ENCODE measurements at places on chromosomes 4 and X. TPM values are rescaled to one million over a fixed set of nuclear protein-coding genes. Genes with fewer than 3 reads are reported as not detected.

GRCh38 chr4:102531462-102531861 is 30.3 kb downstream of the NFKB1 start:
- no peak overlapping the region for H3K4me3 ChIP-seq
- H3K4me1 ChIP-seq: peaks cover 14% of the 10 kb centered on the region
- DNase-seq: no peak

DNA sequence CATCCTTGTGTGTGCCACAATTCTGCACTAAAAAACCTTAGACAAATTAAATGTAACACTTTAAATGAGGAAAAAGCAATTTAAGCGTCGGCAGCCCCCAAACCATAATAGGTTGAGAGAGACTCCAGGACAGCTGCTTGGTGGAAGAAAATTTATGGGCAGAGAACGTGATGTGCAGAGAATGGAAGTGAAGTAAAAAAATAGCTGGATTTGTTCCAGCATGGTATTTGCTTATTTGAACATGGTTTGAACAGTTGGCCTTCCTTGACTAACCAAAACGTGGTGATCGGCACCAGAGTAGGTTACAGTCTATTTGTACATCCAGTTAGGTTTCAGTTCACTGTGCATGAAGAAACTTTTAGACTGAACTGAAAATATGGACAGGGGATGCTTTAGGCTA is 343.0 kb upstream of the CPEB2 start:
- no peaks in the 10 kb centered on the region for H3K4me1 ChIP-seq
- H3K27ac ChIP-seq: no peak overlapping the region
- H3K4me3 ChIP-seq: no peak overlapping the region
- no peak for DNase-seq

Gene RAB41
- total RNA-seq: not detected

Gene AFF2
- 0.22 TPM for total RNA-seq

GRCh38 chrX:153727123-153727931 is 2.7 kb downstream of the ABCD1 start:
- peaks cover 14% of the 10 kb centered on the region for H3K36me3 ChIP-seq
- H3K27ac ChIP-seq: peak overlapping the region; percentile 85
- H3K4me1 ChIP-seq: peaks cover 38% of the 10 kb centered on the region
- peak overlapping the region; percentile 64 for H3K4me3 ChIP-seq
- peak; percentile 87 for DNase-seq

DNA sequence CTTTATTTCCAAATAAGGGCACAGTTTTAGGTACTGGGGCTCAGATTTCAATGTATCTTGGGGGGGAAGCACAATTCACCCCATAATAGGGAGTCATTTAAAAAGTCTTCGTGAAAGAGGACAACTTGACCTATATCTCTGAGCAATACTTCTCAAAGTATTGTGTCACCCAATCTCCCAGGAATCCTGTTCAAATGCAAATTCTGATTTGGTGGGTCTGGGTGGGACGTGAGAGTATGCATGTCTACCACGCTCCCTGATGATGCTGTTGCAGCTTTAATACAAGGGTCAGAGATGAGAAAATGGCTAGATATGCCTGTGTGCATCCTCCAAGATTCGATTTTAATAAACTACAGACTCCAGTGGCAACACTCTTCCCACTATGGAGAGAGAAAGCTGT is 514.8 kb downstream of the BCOR start:
- no peaks in the 10 kb centered on the region for H3K36me3 ChIP-seq
- no peak overlapping the region for H3K27ac ChIP-seq
- no peaks in the 10 kb centered on the region for H3K4me1 ChIP-seq
- H3K27me3 ChIP-seq: peaks cover 27% of the 10 kb centered on the region
- H3K4me3 ChIP-seq: no peak overlapping the region

GRCh38 chr4:41108481-41108880 is 105.9 kb downstream of the APBB2 start:
- no peak overlapping the region for H3K27ac ChIP-seq
- H3K4me3 ChIP-seq: no peak overlapping the region
- no peaks in the 10 kb centered on the region for H3K36me3 ChIP-seq
